ENCODE measurements at places on chromosomes 1 and 21. TPM values are rescaled to one million over a fixed set of nuclear protein-coding genes. Genes with fewer than 3 reads are reported as not detected.
A peak's percentile ranks its signal among the peaks of the same experiment; 100 is the strongest.

DNA sequence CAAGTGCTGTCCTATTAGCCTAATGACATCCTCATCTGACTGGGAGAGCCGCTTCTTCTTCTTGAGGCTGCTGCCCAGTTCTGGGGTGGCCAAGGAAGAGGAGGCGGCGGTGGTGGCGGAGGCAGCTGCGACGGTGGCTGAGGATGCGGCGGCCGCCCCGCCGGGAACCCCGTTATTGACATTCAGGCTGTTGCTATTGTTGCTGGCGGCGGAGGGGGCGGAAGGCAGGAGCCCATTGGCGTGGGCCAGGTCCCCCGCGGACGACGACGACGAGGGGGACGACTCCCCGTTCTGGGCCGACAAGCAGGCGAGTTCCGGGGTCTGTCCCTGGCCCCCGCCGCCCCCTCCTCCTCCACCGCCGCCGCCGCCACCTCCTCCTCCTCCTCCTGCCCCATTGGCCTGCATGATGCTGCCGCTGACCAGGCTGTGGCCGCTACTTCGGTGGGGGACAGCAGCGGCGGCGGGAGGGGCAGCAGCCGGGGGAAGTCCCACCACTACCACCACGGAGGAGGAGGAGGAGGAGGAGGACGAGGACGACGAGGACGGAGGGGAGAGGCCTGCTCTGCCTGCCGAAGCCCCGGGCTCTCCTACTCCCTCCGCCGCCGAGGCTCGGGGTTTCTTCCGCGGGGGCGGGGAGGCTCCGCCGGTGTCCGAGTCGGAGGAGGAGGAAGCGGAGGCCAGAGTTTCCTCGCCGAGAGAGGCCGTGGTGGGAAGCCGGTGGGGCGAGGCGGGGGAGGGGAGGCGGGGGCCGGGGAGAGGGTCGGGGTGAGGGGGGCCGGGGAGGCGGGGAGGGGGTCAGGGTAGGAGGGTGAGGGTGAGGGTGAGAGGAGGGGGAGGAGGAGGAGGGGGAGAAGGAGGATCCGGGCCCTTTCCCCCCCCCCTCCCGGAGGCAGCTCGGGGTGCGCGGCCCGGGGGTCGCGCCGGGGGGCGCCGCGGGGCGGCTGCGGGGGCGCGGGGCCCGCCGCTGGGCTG is 610 bp downstream of the WDR26 start:
- peak; percentile 46 for DNase-seq

The TAL1 gene
- polyA plus RNA-seq = 36.7 TPM

The RSPH1 gene
- not detected for polyA plus RNA-seq

DNA sequence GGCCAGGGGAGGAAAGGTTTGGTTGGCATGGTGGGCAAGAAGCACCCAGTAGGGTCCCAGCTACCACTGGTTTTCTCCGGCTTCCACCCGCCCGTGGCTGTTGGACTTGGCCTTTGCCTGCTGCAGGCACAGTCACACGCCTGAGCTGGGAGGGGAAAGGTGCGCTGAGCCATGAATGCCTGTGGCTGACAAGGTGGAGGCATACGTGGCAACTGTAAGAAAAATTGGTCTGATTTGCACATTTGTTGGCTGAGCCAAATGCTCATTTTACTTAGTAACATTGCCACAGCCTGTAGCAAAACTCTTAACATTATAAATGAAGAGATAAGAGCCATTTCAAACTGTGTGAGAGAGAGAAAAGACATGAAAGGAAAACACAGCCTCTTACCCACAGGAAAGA is 191.6 kb downstream of the PTPRC start:
- DNase-seq = no peak

The CYP4A11 gene
- polyA plus RNA-seq = not detected
